ENCODE measurements at places on chromosomes 4 and X.
A peak's percentile ranks its signal among the peaks of the same experiment; 100 is the strongest.

DNA sequence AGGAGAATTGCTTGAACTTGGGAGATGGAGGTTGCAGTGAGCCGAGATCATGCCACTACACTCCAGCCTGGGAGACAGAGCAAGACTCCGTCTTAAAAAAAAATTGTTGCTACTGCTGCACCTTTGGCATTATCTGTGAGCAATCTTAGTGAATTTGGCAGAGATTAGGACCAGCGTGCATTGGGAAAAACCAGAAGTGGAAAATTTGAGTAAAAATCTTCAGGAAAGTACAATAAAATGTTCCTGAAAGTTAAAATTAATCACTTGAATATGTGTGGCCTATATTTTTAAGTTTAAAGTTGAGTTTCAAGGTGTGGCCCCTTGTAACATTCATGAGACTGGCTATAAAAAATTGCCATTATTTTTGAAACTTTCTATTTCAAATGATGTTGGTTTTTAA is 85.1 kb downstream of the SPRY1 start:
- DNase-seq, result no peak

- peak; percentile 69 for DNase-seq
These were observed 277.9 kb downstream of the ADGRA3 start for GRCh38 chr4:22237846-22238494.

DNA sequence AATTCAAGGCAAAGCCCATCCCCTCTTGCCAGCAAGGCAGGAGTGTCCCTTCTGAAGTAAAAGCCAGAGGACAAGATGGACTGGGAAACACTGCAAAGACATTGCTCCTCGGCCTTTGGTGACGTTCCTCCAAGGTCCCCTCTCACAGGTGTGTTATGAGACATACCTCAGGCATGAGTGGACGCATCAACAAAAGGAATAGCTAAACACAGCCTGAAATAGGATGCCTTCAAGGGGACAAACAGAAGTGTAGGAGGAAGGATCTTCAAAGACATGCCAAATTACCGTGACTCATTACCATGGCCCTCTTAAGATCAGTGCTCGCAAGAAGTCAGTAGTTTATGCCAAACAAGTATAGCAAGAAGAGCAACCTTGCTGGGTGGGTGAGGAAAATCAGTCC is 6.0 kb upstream of the IDS start:
- DNase-seq, result no peak

DNA sequence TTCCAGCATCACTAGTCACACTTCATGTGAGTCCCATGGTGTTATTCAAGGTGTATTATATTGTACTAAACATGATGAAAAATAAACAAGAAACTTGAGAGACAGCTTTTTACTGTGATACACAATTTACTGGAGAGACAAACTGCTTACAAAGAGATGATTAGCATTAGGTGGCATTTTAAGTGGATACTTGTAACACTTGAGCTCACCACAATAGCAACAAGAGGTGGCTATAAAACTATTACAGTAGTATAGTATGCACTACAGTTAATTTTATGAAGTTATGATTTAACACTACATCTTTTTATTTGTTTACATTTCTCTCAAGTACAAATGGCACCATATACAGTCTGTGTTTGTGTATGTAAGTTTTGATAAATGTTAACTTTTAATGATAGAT is 246.6 kb downstream of the PARM1 start:
- no peak for DNase-seq

DNA sequence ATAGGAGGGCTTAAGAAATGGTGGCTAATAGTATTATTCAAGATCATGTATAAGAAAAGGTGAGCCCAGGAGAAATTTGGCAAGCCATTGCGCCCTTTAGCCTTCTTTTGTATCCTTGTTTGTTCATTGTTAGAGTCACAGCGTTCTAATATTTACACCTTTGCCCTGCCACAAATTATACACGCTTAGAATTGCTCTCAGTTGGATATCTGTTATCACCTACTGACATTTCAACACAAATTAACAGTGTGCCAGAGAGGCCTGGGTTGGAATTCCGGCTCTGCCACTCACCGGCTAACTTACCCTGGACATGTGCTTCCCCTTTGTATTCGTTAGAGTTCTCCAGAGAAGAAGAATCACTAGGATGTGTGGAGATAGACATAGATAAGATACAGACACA is 148.7 kb upstream of the KIT start:
- no peak for DNase-seq

DNA sequence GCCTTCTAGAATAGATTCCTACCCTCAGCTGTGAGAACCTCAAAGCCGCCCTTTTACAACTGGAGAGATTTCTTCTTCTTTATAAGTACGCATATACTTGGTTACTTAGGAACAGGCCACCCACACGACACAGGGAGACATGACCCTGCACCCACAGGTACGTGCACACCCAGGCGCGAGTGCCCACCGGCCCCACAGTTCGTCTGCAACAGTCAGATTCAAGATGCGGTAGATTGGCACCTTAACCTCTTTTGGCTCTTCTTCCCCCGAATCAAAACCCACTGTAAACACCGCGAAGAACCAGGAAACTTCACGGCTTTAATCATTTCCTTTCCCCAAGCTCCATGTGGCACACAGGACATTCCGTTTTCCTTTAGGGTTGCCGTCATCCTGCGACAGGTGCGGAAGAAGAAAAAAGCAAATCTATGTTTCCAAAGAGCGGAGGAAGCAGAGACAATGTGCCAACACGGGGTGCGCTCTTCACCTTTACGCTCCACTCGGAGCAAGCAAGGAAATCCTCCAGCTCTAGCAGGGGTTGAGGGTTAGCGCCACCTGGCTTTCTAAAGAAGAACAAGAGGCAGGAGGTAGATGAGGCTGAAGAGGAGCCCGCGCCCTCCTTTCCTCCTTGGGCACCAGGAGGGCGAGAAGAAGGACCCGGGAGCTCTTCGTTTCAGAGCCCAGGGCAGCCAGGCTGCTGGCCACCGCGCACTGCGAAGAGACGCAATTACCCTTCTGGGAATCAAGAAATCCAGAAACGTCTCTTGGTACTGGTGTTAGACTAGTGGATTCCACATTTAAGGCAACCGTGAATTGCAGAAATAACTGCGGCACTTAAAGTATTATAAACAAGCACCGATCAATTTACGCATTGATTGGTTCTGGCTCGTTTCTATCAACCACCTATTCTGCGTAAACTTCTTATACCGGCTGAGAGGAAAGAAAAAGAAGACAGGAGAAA is 35.7 kb downstream of the HAND2 start:
- DNase-seq, result peak; percentile 86

GRCh38 chrX:39398215-39398962 is 597.1 kb downstream of the MID1IP1 start:
- DNase-seq, result peak; percentile 44

Measured in NCI-H1092 treated with DMSO at 0.1 percent for 48 hours (cell line).